ENCODE measurements at places on chromosomes 16 and 17.

GRCh38 chr17:35769895-35770486, 9.3 kb downstream of the C17orf50 start:
- DNase-seq = no peak

- DNase-seq = peak; percentile 14
Measured at GRCh38 chr16:87072101-87072500, 245.1 kb downstream of the C16orf95 start.

DNA sequence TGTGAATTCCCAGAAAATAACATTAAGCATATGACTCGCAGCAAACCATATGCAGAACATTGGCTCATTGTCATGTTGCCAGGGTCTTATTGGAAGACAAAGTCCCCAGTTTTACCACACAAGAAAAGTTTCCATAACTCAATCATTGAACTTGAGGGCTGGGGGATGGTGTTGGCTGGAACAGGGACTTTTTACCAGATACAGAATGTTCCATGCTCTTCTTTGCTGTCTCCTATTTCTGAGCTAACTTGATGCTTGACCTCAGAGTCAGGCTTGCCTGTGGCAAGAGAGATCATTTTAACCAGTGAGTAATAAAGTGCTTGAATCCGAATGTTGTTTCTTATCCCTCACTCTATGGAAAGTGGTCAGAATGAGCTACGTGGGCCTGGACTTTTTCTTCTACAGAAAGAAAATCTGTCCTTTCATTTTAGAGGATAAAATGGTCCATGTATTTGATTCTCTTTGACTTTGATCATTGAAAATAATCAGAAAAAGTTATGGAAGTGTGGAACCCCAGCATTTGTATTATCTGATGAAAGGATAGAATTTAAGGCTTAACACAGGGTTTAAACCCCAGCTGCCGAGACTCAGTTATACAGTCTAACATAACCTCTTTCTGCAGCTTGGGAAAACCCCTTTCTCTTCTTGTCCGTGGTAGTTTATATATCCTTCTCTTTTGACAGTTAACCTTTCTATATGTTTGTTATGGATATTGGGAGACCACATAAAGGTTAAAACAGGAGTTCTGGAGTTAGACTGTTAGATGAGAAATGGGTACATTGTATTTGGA, 67.0 kb downstream of the TUBD1 start:
- no peak for DNase-seq

GRCh38 chr16:60635548-60635947, 1400.7 kb downstream of the CDH8 start:
- DNase-seq = no peak

GRCh38 chr17:34321964-34322363, 2.7 kb downstream of the CCL8 start:
- DNase-seq = no peak

GRCh38 chr16:75244844-75245758, 6.3 kb downstream of the BCAR1 start:
- peak; percentile 82 for DNase-seq

DNA sequence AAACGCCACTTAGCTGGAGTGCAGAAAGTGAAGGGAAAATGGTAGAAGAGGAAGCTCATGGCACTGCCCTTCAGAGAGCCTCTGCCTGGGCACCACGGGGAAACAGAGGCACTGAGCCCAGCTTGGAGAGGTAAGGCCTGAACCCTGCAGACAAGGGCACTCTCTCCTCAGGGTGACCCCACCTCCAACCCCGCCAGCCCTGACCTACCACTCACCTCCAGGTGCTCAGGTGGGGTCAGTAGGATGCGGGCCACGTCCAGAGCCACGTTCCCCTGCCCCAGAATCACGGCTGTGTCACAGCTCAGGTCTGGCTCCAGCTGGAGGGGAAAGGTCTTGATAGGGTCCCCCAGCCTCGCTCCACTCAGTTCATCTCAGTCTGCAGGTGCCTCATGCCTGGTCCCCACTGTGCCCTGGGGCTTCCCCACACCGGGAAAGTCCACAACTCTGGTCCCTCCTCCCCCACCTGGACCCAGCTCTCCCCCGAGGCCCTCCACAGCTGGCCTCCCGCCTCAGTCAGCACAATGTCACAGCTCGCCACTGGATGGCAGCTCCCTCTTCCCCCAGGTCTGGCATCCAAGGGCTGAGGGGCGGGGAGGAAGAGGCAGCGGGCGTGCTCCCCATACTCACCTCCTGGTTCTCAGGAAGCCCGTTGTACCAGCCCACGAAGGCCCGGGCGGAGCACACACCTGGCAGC, 6.0 kb upstream of the GRIN2C start:
- no peak for DNase-seq

GRCh38 chr17:41965694-41966462, 717 bp upstream of the CNP start:
- DNase-seq = peak; percentile 77

DNA sequence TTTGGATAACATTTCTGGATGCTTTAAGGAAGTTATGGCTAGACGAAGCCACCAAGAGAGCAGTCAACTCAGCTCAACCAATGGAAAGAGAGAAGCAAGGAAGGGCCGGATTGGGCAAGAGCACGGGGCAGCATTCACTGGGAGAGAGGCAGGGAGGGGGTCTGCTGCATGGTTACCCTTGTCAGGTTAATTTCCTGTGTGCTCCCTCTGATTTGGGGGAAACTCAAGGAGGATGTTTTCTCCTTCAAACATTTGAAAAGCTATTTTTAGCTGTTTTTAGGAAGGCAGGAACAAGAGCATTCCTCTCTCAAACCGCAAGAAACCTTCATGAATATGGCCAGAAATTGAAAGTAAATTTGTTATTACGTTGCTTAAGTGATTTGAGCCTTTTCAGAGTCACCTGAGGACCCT, 118.5 kb upstream of the ZFHX3 start:
- no peak for DNase-seq

- no peak for DNase-seq
Measured at GRCh38 chr16:64019339-64019738, 1102.5 kb downstream of the CDH11 start.

DNA sequence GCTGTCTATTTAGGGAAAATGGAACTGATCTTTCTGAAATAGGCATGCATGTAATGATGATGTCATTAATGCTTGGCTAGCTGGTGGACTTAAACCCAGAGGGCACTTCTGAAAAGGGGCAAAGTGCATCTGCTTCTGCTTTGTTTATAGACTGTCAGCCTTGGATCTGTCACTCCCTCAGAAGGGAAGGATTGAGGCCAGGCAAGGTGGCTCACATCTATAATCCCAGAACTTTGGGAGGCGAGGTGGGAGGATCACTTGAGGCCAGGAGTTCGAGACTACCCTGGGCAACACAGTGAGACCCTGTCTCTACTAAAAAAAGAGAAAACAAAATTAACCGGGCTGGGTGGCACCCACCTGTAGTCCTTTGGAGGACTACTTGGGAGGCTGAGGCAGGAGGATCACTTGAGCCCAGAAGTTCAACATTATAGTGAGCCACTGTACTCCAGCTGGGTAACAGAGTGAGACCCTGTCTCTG, 185.5 kb downstream of the WWOX start:
- no peak for DNase-seq

GRCh38 chr16:16997349-16997748, 473.4 kb downstream of the XYLT1 start:
- DNase-seq = no peak

DNA sequence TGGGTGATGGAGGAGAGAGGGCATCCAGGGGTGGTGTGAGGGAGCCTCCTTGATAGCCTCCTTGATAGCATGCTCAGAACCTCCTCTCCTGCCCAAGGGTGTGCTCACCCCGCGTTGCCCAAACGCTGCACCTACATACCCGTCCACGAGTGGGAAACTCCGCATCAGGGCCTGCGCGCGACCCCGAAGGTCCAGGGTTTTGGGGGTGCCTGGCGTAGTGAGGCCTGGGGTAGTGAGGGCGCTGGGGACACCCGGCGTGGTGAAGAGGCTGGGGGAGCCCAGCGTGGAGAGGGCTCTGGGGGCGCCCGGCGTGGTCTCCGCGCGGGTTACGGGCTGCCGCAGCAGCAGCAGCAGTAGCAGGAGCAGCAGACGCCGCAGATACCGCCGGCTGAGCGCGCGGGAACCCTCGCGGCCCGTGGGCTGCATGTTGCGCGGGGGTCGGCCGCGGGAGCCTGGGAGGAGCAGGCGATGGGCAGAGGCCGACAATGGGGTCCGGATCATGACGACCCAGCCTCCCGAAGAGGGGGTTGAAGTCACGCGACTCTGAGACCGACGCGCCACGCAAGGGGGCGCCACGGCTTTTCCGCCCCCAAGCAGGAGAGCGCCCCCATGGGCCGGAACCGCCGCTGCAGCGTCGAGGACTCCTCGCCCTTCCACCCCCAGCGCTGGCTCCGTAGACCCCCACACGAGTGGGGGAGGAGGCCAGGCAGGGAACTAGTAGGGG, at the start of gene DPEP3:
DPEP3 (minus strand) TSS at position 545 of the 724 bp plus-strand sequence; CDS start at position 426, 119 bp downstream.
- DNase-seq = no peak

Data from ureter (tissue), 1 donor.